ENCODE measurements at places on chromosomes 6 and 20.

- no peak for DNase-seq
These were observed 828.8 kb upstream of the GJE1 start for GRCh38 chr6:141303907-141304306.

GRCh38 chr6:57256541-57256940 lies 34.4 kb upstream of the RAB23 start:
- no peak for DNase-seq

DNA sequence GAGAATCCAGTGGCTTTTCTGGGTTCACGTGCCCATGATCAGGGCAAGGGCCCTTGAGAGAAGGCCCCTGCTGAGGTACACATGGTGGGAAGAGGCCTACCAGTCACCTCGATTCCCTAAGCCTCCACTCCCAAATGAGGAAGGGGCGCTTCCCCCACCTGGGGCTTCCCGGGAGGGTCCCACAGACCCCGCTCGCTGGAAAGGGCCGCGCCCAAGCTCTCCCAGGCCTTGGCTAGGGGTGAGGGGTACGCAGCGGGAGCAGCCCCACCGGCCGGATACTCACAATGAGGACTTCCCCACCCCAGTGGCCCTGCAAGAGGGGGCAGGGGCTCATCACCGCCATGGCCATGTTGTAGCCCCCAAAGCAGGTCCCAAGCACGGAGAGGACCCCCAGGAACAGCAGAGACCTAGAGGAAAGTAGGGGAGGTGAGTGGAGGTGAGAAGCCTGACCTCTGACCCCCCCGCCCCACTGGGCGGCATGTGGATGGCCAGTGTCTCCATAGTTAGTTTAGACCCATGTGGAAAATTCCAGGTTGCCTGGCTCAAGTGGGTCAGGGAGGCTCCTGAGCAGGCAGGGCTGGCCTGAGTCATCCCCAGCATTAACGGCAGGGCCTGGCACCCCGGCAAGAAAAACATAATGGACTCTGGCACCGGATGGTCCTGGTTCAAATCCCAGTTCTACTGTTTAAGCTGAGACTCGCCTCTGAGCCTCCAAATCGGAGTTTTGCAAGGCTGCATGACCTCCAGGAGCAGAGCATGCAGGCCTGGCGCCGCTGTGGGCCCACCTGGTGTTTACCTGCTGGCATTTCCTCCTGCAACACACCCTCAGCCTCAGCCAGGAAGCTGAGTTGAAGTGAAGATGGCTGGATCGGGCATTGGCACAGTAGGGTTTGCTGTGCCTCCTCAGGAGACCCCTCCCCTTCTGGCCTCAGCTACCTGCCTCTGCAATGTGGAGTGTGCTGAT lies 6.6 kb downstream of the SLC52A3 start:
- DNase-seq = no peak

GRCh38 chr6:26223228-26223627 lies 136.0 kb downstream of the HFE start:
- no peak for DNase-seq

- DNase-seq = no peak
These were observed 92.8 kb upstream of the EPB41L1 start for GRCh38 chr20:36061754-36062153.

GRCh38 chr20:20331817-20332216 lies 36.1 kb upstream of the INSM1 start:
- no peak for DNase-seq

GRCh38 chr6:21599051-21599696 lies 5.6 kb downstream of the SOX4 start:
- DNase-seq = no peak

DNA sequence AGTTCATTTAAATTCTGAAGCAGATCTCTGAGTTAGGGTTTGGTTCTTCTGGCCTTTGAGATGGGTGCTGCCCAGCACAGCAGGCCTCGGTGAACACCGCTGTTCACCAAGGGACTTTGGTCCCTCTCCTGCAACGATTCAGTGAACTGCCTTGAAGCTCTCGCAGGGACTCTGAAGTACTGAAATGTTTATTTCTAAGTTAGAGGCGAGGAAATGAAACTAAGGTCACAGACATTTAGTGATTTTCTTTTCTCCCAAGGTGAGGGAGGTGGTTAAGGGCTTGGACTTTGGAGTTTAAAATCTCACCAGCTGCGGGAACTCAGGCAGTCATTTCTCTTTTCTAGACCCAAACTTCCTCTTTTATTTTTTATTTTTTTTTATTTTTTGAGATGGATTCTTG lies 26.2 kb downstream of the E2F3 start:
- DNase-seq = no peak

GRCh38 chr6:84003131-84003530 lies 30.4 kb upstream of the MRAP2 start:
- no peak for DNase-seq

DNA sequence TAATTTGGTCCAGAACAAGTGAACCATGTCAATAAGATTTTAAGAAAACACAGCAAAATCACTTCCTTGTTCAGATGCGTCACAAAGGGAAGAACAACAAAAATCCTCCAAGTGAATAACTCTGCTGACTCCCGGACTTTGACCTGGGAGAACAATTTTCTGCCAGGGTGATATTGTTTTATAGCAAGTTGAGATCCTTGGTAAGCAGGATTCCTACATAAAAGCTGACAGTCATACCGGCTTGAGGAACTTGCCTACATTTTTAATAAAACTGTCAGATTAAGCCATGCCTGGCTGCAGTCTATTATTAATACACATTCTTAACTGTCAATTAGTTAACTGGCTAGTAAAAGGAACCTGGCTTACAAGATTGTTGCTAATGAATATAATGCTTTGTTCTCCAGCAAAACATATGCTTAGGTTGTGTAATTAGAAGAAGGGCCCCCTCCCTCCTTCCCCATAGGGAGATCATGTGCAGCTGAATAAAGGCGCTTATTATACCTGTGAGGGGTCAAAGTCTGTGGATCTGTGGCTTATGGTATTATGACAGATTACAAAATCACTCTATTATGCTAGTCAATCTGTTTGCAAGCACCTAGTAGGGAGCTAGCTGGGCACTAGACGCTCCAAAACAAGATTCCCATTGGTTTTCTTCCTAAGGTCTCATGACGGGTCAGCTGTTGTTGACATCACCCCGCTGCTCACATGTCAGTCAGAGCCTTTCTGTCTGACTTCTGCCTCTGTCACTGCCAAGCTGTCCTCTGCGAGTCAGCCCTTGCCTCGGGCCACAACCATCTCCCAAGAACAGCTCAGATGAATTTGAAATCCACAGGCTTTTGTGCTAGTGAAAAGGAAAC lies 44.6 kb upstream of the SEC63 start:
- DNase-seq = no peak

DNA sequence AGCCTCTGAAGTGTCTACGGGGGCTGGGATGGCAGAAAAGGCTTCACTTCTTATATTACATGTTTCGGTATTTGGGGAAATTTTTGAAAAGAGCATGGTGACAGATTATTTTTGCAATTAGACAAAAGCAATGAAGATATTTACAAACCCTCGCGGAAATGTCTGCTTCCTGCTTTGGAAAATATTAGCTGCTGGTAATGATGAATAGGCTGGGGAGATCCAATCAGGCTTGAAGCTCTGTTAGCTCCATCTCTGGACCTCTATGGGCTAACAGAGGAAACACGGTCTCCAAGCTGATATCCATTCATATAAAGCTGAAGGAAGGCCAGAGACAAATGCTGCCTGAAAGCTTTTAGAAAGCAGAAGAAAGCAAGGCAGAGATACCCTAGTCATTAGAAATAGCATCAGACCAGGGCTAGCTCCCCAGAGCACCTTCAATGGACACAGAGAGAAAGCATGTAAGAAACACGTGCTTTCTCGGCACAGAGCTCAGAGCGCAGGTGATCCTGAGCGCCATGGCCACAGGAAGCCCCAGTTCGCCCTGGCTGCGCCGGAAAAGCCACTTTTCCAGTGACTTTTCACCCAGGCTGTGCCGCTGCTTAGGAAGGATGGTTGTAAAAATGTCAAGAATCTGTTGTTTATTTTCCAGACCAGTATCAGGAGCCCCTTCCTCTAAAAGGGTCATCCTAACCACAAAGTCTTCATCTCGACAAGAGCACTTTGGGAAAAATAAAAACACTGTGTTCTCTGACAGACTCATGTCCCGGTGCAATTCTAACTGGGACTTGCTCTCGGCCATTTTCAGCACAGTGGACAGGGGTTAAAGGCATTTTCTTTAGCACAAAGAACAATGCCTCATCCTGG lies 68.5 kb upstream of the NFATC2 start:
- no peak for DNase-seq

GRCh38 chr20:22460231-22460630 lies 124.1 kb downstream of the FOXA2 start:
- DNase-seq = no peak

All from CD8-positive, alpha-beta T cell (primary cell).